Stimulated activated CD8-positive, alpha-beta memory T cell treated with anti-CD3 and anti-CD28 coated beads, Interleukin-7, amount 100 ng/mL, for 1 hour (primary cell): ENCODE measurements at places on chromosomes 7 and 10.

DNA sequence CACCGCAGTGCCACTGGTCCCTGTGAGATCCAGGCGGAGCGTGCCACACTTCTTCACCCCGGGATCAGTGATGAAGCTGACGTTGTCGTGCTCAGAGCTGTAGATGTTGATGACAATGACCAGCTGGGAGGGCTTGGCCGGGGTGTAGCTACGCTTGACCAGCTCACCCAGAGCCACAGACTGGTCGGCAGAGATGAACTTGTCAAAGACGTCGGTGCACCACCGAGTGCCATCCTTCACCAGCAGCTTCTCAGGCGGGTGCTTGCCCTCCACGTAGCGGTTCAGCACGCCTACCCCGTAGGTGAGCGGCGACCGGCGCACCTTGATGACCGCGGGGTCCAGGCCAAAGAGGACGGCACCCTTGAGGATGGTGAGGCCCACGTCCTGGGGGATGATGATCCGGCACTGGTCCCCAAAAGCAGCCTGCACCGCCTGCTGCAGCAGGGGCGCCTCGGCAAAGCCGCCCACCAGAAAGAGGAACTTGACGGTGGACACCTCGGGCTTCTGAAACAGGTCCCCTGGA is 54.2 kb downstream of the PNLIPRP2 start:
- DNase-seq, result no peak

DNA sequence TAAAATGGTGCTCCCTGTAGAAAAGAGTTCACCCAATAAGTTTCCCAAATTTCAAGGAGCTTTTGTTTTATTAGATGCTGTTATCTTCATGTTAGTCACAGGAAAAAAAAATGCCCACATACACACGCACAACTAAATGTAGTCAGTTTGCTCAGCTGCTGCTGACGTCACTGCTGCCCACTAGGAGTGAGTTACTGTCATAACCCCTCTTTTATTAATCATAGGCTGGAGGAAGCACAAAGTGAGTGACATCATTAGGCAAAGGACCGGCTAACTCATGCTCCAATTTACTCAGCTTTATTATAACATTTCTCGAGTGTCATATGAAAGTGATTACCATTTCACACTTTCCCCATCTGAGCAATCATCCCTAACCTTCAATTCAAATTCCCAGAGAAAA is 6.7 kb upstream of the INHBA start:
- DNase-seq, result no peak

DNA sequence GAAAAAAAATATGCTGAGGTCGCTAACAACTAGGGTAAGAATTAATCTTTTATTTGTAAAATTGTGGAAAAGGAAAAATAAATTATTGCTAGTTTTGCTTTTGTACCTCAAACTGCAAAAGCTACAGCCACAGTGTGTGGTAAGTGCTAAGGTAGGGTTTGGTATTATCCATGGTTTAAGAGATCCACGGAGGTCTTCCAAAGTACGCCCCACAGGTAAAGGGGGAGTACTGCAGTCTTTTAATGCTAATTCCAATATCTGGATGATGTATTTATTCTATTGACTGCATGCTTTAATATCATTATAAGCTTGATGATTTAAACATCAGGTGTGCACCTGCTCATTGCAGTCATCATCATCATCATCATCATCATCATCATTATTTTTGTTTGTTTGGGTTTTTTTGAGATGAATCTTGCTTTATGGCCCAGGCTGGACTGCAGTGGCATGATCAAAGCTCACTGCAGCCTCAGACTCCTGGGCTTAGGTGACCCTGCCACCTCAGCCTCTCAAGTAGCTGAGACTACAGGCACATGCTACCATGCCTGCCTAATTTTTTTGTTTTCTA is 38.4 kb upstream of the BMS1 start:
- no peak for DNase-seq

DNA sequence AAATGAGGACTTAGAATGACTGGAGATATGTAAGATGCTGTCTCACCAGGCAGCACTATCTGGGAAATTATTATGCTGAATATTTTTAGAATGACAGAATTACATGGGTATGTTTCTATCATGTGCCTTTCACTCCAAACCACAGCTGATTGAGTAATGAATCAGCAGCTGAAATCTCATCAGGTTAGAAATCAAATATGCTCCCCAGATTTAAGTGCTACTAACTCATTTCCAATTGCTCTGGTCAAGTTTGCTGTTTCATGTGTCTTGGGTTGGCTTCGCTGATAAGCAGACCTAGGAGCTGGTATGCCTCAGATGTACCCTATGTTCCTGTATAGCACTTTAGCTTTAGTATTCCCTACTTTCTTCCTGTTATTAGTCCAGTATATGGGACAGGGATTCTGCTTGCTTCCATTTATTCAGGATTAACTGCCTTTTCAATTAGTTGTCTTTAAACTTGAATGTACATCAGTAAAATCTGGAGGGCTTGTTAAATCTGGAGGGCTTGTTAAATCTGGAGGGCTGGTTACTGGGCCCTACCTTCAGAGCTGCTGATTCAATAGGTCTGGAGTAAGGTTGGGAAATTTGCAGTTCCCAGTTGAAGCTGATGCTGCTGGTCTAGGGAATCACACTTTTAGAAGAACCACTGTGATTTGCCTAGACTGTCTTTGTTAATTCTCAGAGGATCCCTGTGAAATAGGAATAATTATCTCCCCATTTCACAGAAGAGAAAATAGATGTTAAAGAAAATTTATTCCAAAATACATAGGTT is 172.9 kb downstream of the DKK1 start:
- no peak for DNase-seq

GRCh38 chr7:86339051-86339450 is 304.7 kb upstream of the GRM3 start:
- no peak for DNase-seq
